ENCODE measurements at places on chromosomes 2 and 18. TPM values are rescaled to one million over a fixed set of nuclear protein-coding genes. Genes with fewer than 3 reads are reported as not detected.

RBM44 gene
- total RNA-seq: 0.67 TPM

ATRAID gene
- 177 TPM for total RNA-seq

FOXI3 gene
- total RNA-seq: not detected

PDE1A gene
- 0.32 TPM for total RNA-seq

ZNF396 gene
- 2.8 TPM for total RNA-seq

PTH2R gene
- 0.09 TPM for total RNA-seq

TM4SF20 gene
- not detected for total RNA-seq

DQX1 gene
- 1.1 TPM for total RNA-seq

RAB6C gene
- total RNA-seq: not detected

CNNM4 gene
- total RNA-seq: 18.8 TPM

UCN gene
- total RNA-seq: 6.6 TPM

PTPN2 gene
- total RNA-seq: 24.7 TPM

C1GALT1C1L gene
- total RNA-seq: not detected

TMEM163 gene
- 45.8 TPM for total RNA-seq

SNTG2 gene
- 0.66 TPM for total RNA-seq

RAB12 gene
- total RNA-seq: 83.9 TPM

IL36A gene
- not detected for total RNA-seq

NEU4 gene
- total RNA-seq: 0.56 TPM

ZNF532 gene
- 66.5 TPM for total RNA-seq

CD8A gene
- total RNA-seq: 0.07 TPM

TGOLN2 gene
- total RNA-seq: 56.1 TPM

FAM136A gene
- 70.8 TPM for total RNA-seq

CYTIP gene
- total RNA-seq: not detected

PAX8 gene
- total RNA-seq: not detected

TEKT4 gene
- not detected for total RNA-seq

GCG gene
- total RNA-seq: not detected

FAM237A gene
- not detected for total RNA-seq

DAW1 gene
- total RNA-seq: 0.46 TPM

CERKL gene
- total RNA-seq: 0.15 TPM

PDIA6 gene
- total RNA-seq: 214 TPM

SFT2D3 gene
- total RNA-seq: 9.3 TPM

RGPD3 gene
- 0.45 TPM for total RNA-seq

PAX3 gene
- 19.3 TPM for total RNA-seq

ZRANB3 gene
- total RNA-seq: 8.8 TPM

STAT1 gene
- 42.8 TPM for total RNA-seq

TFCP2L1 gene
- total RNA-seq: not detected

APOB gene
- total RNA-seq: 0.15 TPM

SERPINB4 gene
- total RNA-seq: not detected

NEB gene
- 2.4 TPM for total RNA-seq

VWC2L gene
- 0.11 TPM for total RNA-seq

ANKRD23 gene
- total RNA-seq: 4.8 TPM

PLCD4 gene
- 1.6 TPM for total RNA-seq

CRYGC gene
- not detected for total RNA-seq

OTOS gene
- total RNA-seq: not detected

CDCA7 gene
- 24.2 TPM for total RNA-seq

MARCO gene
- total RNA-seq: not detected

ABHD1 gene
- total RNA-seq: 0.27 TPM

GLI2 gene
- total RNA-seq: 13.8 TPM

SGPP2 gene
- 24.6 TPM for total RNA-seq

NEUROD1 gene
- total RNA-seq: not detected

TRABD2A gene
- not detected for total RNA-seq

ELOA2 gene
- not detected for total RNA-seq

HOXD8 gene
- not detected for total RNA-seq

IHH gene
- total RNA-seq: not detected

C2orf15 gene
- 2.3 TPM for total RNA-seq

REG1B gene
- total RNA-seq: not detected
